ENCODE measurements at places on chromosomes 13 and 19.

- no peak for DNase-seq
These were observed 1.8 kb upstream of the MED4 start for GRCh38 chr13:48096670-48097069.

- no peak for DNase-seq
These were observed 31.4 kb downstream of the NALCN start for GRCh38 chr13:101384929-101385328.

DNA sequence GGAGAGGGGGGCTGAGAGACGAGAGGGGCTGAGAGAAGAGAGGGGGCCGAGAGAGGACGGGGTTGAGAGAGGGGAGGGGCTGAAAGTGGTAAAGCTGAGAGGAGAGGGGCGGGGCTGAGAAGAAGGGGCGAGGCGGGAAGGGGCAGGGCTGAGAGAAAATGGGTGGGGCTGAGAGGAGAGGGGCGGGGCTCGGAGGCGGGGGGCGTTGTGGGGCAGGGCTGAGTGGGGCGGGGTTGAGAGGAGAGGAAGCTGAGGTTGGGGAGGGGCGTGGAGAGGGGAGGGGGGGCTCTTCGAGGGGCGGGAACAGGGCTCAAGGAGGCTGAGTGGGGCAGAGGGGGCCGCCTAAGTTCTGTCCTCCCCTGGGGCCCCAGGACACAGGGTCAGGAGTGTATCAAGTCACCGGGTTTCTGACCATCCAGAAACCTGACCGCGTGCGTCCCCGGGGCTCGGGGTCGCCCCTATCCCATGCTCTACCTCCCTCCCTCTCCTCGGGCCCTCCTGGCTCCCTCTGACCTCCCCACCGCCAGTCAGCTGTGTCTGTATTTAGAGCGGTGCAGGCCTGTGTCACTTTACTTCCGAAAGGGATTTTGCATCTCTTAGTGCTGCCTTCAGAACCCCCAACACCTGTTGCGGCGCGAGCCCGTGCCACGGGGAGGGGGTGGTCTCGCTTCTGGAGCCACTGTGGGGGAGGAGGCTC is 38.6 kb upstream of the SEMA6B start:
- peak; percentile 50 for DNase-seq

DNA sequence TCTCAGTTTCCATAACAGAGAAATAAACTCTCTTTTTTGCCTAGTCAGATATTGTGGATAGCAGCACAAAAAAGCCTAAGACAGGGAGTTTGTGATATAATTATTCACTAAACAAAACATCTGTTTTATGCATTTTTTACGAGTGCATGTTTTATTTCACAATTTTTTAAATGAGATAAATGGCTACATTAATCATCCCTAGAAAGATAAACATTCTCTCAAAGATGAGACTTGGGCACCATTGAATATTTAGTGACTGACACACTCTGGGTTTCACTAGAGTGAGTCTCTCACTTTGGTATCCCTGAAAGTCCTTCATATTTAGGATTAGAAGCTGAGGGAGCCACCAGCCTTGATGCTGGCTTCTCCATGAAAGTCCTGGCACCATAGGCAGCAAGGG is 74.3 kb upstream of the LRCH1 start:
- no peak for DNase-seq

- peak; percentile 64 for DNase-seq
These were observed 57.8 kb downstream of the IER2 start for GRCh38 chr19:13207846-13208671.

DNA sequence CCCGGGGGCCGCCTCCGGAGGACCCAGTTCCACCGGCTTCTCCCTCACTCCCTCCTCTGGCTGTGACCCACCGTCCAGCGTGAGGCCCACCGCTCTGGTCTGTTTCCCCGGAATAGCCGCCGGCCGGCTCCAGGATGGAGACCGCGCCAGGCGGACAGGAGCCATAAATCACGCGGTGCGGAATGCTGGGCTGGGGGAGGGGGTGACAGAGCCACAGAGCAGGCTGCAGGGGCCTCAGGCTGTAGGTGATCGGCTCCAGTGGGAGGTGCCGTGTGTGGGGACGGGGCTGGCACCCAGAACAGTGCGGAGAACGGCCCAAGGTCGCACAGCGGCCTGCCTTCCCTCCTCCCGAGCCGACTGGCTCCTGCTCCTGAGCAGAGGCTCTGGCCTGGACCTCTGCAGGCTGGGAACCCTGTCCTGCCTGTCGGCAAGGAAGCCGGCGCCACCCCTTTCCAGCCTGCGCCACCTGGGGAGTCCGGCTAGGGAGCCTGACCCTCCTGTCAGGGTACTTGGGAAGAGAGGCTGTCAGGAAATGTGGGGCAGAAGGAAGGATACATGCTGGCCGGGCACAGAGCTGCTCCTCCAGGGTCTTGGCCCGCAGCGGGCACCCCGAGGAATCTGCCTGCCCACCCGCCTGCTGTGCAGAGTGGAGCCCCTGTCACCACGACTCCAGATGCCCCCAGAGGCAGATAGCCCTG is 8.3 kb downstream of the PIAS4 start:
- no peak for DNase-seq

DNA sequence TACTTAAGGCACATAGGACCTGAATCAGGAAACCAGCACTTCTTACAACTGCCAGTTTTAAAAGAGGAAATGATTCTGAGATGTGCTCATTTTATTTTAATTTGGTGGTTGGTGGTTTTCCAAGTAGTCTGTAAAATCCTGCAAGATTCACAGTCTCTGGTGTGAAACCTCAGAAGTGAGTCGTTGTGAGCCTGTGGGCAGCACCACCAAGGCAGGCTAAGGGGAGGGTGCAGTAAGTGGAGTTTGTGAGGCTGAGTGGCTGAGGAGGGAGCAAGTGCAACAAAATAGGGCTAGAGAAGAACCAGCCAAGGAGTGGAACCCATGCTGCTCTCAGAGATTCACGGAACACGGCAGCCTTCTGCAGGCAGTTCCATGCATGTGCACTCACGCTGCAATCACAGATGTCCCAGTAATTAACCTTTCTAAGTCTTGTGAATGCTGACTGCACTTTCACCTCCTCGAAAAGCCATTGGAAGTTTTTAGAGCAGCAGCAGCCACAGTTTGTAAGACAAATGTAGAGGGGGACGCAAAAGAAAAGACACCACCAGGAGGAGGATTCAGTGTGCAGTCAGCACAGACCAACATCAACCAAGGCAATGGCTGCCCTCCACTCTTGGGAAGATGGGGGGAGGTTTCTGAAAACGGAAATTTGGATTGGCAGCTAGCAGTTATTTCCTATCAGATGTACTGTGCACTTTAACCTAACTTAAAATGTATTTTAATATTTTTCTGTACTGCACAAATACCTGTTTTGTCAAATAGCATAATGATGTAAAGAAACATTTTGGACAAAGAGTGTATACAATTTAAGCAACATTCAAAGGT is 44.9 kb downstream of the ESD start:
- peak; percentile 70 for DNase-seq

GRCh38 chr13:40161931-40162330 is 504.5 kb downstream of the FOXO1 start:
- DNase-seq = no peak

Measured in CD4-positive, alpha-beta T cell treated with Interleukin-21 for 1 hour (primary cell).